Astrocyte of the spinal cord (primary cell): ENCODE measurements at places on chromosomes 3 and 15.

DNA sequence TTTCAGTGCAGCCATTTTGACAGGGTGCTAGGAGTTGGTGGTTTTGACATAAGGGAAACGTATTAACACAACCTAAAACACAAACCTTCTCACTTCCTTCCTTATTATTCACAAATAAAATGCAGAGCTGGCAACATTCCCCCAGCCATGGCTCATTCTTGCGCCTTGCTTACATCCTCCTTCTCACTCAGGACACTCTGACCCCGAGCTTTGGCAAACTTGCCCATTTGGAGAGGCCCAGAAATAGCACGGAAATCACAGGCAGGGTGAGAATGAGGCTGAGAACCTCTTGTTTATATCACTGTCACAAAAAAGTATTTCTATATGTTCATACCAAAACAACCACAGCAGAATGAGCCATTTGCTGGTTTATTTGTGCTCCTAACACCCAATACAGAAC lies 244.3 kb downstream of the NTRK3 start:
- DNase-seq = no peak

DNA sequence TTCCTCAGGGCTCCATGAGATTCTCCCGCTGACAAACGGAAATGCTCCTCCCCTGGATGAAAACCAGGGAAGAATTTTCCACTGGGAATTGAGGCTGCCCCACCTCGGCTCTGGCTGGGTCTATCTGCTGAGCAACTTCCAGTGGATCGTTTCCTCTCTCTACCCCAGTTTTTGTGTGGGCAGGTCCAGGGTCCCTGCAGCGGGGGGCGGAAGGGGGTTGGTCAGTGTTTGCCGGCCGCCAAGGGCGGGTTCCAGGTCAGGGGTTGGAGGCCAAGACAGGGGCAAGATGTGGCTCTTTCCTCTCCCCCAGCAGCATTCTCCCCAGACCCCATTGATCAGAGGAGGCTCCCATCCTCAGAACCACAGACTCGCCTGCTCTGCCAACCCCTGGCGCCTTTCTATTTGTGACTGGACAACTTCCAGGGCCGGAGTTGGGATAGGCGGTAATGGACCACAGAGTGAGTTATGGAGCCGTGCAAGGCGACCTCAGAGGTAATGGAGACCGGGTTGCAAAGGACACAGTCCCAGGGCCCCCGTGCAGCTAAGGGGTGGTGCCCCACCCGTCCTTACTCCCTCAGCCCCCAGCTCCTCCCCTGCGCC lies 92.2 kb downstream of the WNT7A start:
- no peak for DNase-seq

GRCh38 chr3:142588703-142589102 lies 7.5 kb upstream of the PLS1 start:
- no peak for DNase-seq

- DNase-seq = no peak
Measured at GRCh38 chr3:24657870-24658510, 163.3 kb upstream of the THRB start.

GRCh38 chr3:109707617-109708016 lies 370.3 kb upstream of the DPPA4 start:
- no peak for DNase-seq

DNA sequence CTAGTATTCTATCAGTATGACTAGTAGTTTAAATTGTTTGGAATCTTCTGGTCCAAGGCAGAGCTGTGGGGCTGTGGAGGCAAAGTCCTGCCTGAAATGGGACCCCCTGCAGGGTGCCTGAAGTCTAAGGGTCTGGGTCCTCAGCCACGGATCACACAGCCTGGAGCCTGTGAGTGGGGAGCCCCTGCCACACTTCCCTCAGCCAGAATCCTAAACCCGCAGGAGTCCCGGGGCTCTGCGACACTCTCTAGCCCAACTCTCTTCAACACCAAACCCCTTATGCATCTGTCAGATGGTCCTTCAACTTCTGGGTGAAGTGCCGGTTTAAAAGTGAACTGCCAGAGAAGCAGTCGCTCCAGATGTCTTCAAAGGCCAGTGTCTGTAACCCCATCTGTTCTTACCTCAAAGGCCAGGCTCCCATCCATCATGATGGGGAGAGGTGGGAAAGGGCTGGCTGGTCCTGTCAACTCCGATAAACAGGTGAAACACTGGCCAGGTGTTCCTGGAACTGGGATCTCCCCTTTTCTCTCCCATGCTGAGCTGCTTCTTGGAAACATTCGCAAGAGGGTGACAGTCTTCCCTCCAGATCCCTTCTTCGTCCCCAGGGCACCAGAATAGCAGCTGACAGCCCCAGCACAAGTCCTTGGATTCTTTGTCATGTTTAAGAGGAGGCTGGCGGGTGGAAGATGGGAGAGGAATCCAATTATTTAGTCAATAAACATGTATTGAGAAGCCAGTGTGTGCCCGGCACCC lies 45.6 kb downstream of the CPN2 start:
- DNase-seq = no peak

DNA sequence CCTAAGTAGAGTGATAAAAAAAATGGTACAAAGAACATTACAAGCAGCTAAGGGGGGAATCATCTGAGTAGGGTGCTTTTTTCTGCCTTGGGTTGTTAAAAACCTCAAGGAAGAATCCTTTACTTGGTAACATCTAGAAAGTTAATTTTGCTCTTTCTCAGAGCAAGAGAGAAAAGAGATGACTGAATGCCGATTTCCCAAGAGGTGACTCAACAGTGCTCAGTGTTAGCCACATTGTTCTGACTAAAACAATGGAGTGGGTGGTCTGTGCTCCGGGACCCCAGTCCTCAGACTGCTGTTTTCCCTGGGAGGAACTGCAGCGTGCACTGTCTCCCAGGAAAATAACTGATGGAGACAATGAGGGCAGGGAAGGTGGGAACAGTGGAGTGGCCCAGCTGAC lies 41.1 kb upstream of the RASGRP1 start:
- DNase-seq = no peak

DNA sequence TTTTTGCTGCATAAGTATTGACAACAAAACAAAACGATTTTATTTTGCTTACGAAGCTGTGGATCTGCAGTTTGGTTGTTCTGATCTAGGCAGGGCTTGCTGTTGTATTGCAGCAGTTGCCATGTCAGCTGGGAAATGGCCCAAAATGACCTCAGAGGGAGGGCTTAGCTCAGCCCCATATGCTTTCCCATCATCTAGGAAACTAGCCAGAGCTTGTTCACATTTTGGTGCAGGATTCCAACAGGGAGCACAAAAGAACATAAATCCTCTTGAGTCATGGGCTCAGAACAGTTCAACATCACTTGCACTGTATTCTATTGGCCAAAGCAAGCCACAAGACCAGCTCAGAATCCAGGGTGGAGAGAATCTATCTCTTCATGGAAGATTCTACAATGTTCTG lies 42.2 kb upstream of the ROBO2 start:
- DNase-seq = peak; percentile 65

DNA sequence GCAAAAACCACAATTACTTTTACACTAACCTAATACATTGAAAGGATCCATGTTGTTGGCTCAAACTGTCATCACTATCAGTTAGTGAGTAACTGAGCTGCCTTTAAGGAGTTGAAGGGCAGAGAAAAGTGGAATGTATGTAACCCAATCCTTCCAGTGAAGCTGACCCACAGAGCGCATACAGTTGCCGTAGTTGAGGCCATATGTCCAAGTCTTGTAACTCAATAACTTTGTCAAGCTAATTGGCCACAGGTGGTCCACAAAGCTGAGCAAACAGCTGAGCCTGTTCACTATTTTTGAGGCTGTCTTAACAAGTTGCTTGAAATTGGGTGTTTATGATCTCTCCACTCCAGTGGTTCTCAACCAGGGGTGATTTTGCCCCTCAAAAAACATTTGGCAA lies 169.0 kb upstream of the SLC24A5 start:
- no peak for DNase-seq

- no peak for DNase-seq
Measured at GRCh38 chr3:69881756-69882428, 117.6 kb upstream of the SAMMSON start.

DNA sequence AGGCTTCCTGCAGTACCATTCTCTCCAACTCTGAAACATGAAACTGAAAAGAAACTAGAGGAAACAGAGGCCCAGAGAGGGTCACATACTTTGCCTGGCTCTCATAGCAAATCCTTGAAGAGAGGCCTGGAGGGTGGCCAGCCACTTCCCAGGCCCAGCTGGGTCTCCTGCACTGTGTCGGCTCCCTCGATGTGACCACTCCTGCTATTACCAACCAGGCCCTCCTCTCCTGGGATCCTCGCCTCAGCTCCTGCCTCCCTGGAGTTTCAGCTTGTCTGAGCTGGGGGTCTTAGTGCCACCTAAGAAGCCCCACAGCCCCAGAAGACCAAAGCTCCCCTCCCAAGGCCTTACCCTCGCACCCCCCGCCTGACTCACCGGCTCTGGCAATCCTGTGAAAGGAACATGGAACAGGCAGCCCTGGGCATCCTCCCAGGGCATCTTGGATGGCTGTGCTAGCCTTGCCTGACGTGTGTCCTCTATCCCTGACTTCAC lies 4.6 kb downstream of the LOXL1 start:
- peak; percentile 92 for DNase-seq

DNA sequence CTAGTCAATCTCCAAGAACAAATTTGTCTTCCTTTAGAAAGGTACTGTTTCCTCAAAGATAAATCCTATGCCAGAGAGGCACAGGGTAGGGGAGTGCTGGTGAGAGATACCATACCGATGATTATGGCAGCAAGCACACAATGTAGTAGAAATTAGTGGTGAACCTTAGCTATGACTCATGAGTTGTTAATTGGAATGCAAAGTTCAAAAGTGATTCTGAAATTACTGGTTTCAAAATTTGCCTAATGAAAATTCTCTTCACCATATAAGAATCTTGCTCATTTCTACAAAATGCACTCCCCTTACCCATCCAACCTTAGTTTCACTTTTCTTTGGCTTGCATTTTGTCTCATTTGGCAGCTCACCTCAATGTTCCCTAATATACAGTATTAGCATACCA lies 139.5 kb upstream of the SLC2A2 start:
- DNase-seq = no peak

DNA sequence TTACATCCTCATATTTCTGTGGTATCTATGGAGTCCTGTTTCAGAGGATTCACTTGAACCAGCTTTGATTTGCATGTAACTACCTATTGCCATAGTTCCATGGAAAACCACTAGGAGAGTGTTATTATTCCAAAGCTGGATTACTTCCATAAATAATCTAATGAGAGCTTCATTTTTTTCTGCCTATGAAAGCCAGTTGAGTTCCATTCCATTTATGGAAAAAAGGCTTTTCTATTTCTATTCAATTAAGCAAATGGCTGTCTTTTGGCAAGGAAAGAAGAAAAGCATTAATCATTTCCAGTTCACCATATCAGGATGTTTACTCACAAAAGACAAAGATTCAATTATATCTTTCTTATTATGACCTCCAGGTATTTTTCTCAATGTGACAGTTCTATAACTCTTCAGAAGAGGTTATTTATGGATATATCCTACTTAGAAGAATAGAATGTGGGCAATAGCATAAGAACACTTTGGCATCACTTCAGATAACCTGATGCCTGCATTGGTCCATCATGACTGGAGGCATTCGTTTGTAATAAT lies 259.9 kb upstream of the ZPLD1 start:
- no peak for DNase-seq

DNA sequence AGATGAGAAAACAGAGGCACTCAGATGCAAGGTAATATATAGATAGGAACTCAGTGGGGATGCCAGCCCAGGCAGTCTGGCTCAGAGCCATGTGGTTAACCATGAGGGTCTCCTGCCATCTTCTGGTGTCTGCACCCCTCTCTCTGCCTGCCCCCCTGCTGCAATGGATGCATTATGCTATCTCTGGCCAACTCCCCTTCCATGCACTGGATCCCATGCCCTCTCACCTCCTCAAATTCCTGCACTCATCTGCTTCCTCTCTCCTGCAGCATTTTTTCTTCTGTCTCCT lies 163.2 kb downstream of the STT3B start:
- DNase-seq = no peak

GRCh38 chr3:72630327-72630968 lies 217.8 kb downstream of the SHQ1 start:
- no peak for DNase-seq

DNA sequence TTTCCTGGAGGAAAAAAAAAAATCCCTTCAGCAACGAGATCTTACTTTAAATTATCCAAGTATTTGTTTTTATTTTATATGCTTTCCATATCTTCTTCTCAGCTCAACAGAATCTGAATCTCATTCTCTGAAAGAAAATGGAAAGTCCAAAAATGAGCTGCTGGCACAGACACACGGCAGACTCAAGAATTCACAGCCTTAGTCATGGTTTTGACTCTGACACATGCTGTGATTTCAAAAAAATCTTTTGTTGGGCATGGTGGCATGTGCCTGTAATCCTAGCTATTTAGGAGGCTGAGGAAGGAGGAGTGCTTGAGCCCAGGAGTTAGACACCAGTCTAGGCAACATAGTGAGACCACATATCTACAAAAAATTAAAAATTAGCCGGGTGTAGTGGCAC lies 565.0 kb downstream of the MAGI1 start:
- DNase-seq = peak; percentile 28

DNA sequence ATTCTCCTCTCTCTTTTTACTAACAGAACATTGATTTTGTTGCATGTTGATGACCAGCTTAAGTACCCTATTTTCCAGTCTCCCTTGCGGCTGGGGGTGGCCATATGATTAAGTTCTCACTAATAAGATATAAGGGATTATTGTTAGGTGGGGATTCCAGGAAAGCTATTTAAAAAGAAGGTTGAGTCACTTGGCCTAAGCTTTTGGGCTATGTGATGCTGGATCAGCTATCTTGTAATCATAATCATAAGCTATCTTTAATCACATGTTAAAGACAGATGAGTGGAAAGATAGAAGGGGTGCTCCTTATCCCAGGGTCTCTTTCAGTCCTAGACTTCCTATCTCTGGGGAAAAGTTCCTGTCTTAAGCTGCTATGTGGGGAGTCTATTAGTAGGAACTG lies 59.9 kb downstream of the CGNL1 start:
- DNase-seq = no peak

DNA sequence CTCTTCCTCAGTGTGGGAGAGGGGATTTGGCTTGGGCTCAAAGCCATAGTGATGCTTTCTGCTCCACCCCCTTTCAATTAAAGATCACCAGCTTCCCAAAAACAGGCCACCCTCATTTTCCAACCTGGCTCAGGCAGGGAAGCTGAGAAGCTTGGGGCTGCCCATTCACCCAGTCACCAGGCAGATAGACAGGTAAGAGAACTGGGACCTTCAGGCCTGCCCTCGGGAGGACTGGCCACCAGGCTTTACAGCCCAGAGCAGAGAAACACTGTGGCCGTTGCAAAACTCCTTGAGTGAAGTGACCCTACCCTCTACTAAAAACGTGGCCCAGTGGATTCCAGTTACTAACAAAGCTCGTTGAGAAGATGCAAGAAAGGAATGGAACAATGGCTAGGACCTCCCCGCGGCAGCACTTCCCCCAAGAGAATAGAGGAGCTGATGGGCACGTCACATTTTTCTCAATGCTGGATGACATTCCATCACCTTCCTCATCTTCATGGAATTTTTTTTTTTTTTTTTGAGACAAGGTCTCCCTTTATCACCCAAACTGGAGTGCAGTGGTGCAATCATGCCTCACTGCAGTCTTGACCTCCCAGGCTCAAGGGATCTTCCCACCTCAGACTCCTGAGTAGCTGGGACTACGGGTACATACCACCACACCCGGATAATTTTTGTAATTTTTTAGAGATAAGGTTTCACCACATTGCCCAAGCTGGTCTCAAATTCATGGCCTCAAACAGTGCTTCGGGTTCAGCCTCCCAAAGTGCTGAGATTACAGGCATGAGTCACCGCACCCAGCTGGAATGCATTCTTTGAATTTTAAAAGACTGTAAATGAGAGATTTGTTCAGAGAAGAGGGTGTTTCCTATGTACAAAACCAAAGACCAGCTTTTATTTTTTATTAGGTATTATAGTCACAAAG lies 37.9 kb downstream of the LIPC start:
- DNase-seq = peak; percentile 96

- no peak for DNase-seq
Measured at GRCh38 chr3:77539677-77540076, 499.8 kb downstream of the ROBO2 start.
